ENCODE measurements at places on chromosomes 4 and X.

DNA sequence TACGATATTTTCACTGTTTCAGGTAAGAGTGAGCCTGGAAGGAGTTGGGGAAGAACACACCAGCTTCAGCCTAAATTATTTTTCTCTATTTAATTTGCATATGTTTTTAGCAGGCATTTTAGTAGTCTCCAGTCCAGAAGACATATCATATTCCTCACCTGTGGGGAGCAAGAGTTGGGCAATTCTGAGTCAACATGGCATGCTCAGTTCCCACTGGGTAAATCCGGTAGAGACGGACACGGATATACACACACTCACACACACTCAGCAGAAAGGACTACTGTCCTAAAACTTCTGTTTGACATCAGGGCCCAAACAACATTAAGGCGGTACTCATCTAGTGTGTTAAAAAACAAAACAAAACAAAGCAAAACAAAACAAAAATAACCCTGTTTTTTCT lies 4.9 kb upstream of the BEX4 start:
- no peak for DNase-seq

DNA sequence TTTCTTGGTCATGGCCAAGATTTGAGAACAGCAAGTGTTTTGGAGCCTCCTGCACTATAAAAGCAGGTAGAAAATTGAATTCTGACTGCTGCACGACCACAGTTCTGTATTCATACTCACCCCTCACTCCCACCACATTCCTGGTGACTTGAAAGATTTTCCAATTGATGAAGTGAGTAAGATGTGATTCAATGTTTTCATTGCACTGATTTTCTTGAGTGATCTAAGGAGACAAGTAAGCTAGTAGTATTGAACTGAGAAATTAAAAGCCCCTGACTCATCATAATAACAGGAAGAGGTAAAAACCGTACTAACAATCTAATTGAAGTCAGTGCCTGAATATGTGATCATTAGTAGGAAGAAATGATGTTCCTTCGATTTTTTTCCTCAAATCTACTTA lies 6.1 kb upstream of the SEC24D start:
- DNase-seq = no peak

DNA sequence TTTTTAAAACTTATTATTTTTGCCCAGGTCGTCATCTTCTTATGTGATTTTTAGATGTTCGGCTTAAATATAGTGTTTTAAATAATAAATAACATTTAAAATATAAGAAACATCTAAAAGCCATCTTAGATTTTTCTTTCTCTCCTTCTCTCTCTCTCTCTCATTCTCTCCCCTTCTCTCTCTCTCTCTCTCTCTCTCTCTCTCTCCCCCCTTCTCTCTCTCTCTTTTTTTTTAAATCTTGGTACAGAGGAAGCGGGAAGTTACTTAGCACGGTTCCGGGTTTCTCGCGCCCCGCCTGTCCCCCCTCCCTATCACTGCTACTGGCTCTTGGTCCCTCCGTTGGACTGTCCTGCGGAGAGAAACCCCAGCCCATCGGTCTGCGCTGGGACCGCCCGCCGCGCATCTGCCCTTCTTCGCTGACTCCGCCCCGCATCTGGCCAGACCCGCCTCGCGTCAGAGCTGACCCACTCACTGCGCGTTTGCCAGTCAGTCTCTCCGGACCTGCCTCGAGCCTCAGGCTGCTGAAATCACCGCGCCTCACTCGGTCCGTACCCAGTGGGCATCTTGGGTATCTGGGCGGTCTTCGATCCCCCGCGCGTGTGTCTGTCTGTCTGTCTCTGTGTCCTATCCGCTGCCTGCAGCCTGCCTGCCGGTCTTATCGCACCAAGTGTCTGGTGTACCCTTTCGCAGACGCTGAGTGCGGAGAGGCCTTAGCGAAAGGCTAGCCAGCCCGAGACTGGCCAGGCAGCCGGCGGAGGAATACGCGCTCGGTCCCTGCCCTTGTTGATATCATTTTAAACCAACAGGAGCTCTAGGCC lies at the start of gene PABPC5:
Gene PABPC5 (plus strand): TSS at position 489 of the 818 bp plus-strand sequence. CDS start 739 bp downstream, outside the sequence.
- DNase-seq = no peak

- DNase-seq = no peak
These were observed 99.1 kb upstream of the EDNRA start for GRCh38 chr4:147381749-147382148.

GRCh38 chr4:100422894-100423293 lies 94.9 kb downstream of the EMCN start:
- no peak for DNase-seq

GRCh38 chr4:153781717-153782416 lies 7.0 kb downstream of the SFRP2 start:
- DNase-seq = no peak

- no peak for DNase-seq
These were observed 4.5 kb downstream of the CD99L2 start for GRCh38 chrX:150893936-150894335.

DNA sequence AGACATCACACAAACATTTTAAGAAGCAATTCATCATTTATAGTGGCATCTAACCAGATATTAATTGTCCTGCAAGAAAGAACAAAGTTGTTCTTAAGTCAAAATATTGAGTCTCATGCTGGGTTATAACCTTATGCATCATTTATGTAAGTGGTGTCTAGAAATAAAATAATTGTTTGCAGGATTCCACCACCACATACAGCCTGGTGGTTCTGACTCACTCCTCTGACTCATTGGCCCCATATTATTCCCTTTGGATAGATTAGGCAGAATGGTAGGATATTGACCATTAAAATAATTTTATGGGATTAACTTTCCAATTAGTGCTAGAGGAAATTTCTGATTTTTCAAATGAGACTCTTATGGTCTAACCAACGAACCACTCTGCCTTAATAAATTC lies 384.5 kb downstream of the GRXCR1 start:
- no peak for DNase-seq

DNA sequence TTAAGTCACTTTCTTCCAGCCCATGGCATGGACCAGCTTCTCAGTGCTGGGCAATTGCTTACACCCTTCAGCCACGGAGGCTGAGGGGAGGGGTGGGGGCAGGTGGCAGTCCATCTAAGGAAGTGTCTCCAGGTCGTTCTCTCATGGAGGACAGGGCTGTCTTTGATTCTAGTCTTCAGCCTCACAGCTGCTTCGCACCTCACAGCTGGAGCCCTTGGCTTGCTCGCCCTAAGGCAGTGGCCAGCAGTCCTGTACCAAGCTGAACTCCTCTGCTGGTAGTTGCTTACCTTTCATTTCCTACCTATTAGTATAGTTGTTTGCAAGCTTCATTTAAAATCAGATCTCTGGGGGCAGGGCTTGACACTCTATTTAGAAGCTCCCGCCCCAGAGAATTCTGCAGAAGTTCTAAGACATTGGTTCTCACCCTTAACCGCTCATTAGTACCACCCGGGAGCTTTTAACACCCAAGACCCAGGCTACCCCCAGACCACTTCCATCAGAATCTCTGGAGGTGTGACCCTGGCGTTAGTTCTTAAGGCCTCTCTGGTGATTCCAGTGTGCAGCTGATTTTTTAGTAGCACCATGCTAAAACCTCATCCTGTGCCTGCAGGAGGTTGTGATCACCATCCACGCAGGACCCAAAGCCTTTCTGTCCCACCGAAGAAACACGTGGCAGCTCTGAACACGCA lies 386.8 kb downstream of the UNC5C start:
- no peak for DNase-seq

DNA sequence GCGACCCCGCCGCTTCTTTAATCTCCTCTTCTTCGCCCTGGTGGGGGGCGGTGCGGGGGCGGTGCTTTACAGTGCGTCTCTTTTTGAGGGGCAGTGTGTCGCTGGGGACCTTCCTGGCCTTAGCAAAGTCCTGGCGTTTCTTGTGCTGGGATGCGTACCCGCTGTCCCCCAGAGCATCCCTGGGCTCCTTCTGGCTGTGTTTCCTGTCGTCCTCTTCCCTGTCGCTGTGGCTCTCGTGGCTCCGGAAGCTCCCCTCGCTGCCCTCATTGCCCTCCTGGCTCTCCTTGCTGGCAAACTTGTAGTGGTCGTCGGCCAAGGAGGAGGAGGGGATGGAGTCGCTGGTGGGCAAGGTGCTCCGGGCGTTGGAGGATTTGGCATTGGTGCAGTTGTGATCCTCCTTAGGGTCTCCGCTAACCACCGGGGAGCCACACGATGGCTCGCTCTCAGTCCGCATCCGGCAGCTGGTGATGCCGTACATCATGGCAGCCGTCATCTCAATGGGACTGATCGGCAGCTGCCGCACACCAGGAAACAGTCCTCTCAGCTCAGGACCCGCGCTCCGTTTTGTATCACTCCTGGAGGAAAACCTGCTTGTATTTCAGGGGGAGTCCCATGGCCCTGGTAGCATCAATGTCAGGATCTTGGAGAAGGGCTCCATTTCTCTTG lies 30.4 kb upstream of the TMSB15A start:
- peak; percentile 3 for DNase-seq

GRCh38 chrX:13374364-13374763 lies 54.5 kb upstream of the ATXN3L start:
- no peak for DNase-seq

- DNase-seq = no peak
These were observed 8.8 kb upstream of the CDK16 start for GRCh38 chrX:47209508-47210238.

GRCh38 chrX:47229427-47229826 lies 3.4 kb upstream of the USP11 start:
- no peak for DNase-seq

- DNase-seq = no peak
These were observed 268.9 kb downstream of the ASMT start for GRCh38 chrX:1883772-1884171.

- DNase-seq = no peak
These were observed 164.2 kb upstream of the PITX2 start for GRCh38 chr4:110787109-110787508.

GRCh38 chr4:101818362-101818761 lies 27.8 kb downstream of the BANK1 start:
- no peak for DNase-seq

- DNase-seq = no peak
These were observed 128.4 kb upstream of the LIMCH1 start for GRCh38 chr4:41409594-41409895.

DNA sequence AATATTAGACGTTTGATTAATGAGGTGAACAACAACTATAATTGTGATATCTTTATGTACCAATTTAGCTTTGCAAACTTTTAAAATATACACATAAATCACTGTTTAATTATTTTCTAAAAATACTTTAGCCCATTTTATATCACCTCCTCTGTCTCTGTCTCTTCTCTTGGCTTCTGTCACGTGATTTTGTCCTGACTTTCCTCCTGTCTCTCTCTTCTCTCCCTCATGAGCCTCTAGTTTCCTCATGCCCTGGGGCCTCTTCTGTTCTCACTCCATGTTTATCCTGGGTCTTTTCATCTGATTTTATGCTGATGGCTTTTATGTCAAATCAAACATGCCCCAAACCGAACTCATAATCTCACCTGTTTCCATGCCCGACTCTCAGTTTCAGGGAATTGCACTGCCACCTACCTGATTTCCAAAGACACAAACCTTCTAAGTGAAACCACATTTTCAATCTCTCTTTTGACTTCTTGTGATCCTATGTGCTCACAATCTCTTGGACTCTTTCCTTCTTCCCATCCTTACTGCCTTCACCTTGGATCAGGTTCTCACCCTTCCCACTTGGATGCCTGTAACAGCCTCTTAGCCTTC lies 303.0 kb upstream of the GALNT7 start:
- no peak for DNase-seq

- DNase-seq = no peak
These were observed 94.5 kb downstream of the ANXA3 start for GRCh38 chr4:78645853-78646757.

DNA sequence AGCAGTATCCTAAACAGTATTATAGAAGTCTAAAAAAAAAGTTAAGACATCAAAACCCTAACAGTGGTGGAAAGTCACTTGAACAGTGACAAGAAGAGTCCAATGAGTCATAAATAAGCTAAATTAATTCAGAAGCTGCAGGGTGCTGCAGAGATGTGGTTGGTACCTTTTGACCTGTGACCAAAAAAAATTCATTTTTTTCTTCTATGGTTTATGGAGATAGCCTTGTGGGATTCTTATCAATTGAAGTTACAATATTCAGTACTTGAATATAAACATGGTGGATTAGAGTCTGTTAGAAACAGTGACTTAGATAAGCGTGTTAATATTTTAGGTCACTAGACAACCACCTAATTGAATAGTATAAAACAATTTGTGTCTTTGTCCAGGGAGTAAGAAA lies 35.4 kb downstream of the CCSER1 start:
- no peak for DNase-seq

DNA sequence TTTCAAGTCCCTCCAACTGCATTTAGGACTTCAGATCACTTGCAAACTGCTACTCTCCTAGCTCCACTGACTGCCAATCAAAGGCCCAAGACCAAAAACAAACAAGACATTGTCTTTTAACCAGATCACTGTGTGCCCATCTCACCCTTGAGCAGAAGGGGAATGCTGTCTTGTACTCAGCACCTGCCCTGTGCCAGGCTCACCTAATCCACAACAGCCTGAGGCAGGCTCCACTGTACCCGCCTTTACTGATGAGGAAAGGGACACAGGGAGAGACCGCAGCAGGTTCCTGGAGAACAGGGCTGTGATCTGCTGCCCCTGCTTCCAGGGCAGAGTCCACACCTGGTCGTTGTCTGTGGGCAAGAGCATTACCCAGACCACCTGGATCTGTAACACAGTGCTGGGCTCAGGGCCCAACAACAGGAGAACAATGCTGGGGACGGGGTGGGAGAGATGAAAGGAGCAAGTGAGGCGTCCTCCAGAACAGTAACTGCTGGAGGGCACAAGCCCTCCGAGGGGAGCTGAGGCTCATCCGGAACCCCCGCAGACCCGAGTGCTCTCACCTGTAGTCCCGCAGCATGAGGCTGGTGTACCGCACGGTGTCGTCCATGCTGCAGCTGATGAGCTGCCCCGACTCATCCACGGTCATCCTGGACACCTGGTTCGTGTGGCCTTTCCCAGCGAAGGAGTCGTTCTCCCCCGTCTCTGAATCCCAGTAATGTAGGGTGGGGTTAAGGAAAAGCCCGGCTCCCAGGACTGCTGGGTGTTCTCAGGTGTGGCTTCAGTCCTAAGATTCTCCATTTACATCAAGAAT lies 33.9 kb downstream of the WDR1 start:
- DNase-seq = no peak

DNA sequence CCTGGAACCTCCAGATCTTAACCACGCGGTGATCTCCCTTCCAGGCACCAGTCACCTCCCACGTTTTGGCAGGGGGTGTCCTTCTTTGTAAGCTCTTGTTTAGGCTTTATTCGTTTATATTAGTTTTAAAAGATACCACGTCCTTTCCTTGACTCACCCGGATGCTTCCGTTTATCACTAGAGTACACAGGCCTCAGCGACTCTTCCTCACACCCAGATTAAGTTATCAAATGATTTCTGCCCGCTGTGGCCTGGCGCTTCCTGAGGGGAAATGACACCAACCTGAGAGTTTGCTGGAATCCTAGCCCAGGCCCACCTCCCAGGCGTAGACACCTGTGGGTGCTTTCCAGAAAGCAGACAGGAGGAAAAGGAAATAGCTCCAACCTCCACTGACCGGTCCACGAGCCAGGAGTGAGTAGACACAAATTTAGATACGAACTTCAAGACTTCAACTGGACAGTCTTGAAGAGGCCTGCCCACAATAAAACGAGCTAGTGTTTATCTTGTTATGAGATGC lies 756 bp upstream of the ADAMTS3 start:
- no peak for DNase-seq

GRCh38 chr4:176789955-176790354 lies 2.8 kb downstream of the VEGFC start:
- no peak for DNase-seq

- peak; percentile 5 for DNase-seq
These were observed 1.4 kb upstream of the CEP135 start for GRCh38 chr4:55947254-55947882.

All from stimulated activated CD4-positive, alpha-beta T cell treated with anti-CD3 and anti-CD28 coated beads, Interleukin-4, amount 100 ng/mL, for 1 hour (primary cell).